GM19239 (cell line): ENCODE measurements at places on chromosomes 2 and 18.

DNA sequence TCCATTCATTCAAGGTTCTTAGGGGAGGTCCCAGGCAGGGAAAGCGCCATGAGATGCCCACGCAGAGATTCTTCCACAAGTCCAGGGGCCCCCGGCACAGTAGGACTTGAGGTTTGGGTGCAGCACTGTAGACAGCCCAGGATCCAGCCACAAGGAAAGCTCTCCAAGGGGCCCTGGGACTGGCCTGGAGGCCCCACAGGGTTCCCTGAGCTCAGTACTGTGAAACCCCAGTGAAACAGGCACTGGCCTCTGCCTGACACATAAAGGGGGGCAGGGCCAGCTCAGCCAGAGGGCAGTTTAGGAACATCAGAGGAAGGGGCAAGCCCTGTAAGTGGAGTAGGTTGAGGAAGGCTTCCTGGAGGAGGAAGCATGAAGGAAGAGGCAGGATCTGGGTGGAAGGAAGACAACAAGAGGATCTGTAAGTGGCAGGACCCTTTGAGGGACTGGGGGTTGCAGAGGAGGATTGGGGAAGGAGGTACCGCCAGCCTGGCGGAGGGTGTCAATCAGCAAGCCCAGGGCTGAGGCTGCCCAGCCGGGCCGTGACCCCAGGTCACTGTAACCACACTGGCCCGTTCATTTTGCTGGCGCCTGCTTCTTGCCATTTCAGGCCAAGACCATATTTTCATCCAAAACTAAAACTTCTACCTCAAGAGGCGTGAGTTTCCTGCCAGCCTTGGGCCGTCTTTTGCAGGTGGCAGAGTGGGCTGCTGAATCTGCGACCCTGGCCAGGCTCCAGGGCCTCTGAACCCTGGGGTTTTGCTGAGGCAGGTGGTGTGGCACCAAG is 175.2 kb downstream of the SMAD7 start:
- DNase-seq: no peak

DNA sequence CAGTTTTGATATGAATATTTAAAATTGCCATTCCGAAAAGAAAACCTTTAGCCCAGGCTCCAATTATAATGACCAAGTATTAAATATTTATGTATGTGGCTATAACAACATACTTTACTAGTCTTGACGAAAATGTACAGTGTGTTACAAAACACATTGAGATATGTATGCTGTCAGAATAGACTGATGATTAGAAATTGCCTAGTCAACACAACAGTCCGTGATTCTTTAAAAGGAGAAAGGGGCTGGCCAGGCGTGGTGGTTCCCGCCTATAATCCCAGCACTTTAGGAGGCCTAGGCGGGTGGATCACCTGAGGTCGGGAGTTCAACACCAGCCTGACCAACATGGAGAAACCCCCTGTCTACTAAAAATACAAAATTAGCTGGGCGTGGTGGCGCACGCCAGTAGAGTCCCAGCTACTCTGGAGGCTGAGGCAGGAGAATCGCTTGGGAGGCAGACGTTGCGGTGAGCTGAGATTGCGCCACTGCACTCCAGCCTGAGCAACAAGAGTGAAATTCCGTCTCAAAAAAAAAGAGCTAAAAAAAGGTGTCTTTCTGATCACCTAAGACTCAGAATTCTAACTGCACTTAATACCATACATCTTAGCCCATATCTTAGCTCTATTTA is 1.8 kb downstream of the CHAC2 start:
- DNase-seq: no peak

- DNase-seq: no peak
Measured at GRCh38 chr2:42163444-42164045, 5.6 kb upstream of the EML4 start.

DNA sequence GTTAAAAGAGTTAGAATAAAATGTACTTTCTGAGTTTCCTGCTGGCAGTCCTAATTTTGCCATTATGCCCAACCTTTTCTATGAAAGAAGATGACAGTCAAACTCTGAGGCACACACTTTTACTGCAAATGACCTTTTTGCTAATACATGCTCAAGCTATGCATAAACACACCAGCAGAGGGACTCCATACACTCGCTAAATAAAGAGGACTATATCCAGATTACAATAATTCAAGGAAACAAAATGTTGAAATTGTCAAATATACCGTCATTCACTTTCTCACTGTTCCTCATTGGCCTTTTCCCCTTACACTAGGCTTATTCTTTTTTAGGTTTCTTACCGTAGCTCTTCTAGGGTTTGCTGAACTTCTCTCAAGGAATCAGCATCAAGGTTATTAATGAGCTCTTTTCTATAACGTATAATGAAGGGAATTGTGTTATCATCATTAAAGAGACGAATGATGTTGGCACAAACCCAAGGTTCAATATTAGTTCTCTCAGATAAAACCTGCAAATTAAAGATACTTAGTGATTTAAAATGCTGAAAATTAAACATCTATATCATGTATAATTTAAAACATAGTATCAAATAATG is 25.7 kb downstream of the SRBD1 start:
- no peak for DNase-seq

GRCh38 chr2:28219758-28220368 is 172.8 kb upstream of the FOSL2 start:
- no peak for DNase-seq

GRCh38 chr2:44570271-44570670 is 208.5 kb downstream of the CAMKMT start:
- DNase-seq: no peak

DNA sequence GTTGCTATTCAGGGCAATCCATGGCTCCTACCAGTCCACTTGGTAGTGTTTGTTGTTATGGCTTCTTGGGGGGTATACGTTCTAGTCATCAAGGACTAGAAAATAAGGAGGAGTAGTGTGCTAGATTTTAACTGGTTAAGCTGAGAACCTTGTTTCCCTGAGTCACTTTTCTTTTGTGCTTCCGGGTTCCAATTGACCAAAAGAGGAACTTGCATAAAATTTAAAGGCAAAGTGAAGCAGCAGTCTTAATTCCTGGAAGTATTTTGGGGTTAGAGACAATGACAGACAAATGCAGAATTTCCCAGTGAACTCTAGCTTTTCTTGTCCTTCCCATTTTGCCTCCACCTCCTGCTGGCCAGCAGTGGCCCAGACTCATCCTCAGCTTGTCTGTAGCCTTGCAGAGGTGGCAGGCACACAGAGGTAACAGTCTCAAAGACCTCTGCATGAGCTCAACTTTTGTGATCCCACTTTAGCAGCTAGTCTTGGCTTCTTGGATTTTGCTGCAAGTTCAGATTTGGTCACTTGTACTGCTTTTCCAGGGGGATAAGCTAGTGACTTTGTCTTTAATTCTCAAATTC is 1105.8 kb upstream of the NXPH2 start:
- DNase-seq: no peak

GRCh38 chr2:120489023-120489422 is 143.1 kb downstream of the INHBB start:
- DNase-seq: no peak

GRCh38 chr2:70959851-70960832 is 18.3 kb upstream of the ANKRD53 start:
- no peak for DNase-seq

- no peak for DNase-seq
Measured at GRCh38 chr2:238929242-238930081, 81.6 kb downstream of the TWIST2 start.

- DNase-seq: no peak
Measured at GRCh38 chr18:76445275-76445674, 49.8 kb downstream of the ZNF516 start.

- DNase-seq: no peak
Measured at GRCh38 chr2:157587576-157587975, 41.1 kb downstream of the ACVR1C start.

GRCh38 chr2:75606761-75607399 is 39.7 kb upstream of the MRPL19 start:
- no peak for DNase-seq

DNA sequence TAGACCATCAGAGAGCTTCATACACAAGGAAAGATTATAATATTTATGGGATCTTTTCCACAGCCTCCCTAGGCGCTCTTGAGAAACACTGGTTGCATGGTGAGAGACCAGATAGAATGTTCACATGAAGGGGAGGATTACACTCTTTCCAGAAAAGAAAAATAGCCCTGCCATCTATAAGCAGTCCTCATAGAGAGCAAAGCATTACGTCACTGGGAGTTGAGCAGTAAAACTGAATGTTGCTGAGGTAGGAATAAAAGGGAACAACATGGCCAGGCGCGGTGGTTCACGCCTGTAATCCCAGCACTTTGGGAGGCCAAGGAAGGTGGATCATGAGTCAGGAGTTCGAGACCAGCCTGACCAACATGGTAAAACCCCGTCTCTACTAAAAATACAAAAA is 1934.3 kb downstream of the SUCLG1 start:
- no peak for DNase-seq

DNA sequence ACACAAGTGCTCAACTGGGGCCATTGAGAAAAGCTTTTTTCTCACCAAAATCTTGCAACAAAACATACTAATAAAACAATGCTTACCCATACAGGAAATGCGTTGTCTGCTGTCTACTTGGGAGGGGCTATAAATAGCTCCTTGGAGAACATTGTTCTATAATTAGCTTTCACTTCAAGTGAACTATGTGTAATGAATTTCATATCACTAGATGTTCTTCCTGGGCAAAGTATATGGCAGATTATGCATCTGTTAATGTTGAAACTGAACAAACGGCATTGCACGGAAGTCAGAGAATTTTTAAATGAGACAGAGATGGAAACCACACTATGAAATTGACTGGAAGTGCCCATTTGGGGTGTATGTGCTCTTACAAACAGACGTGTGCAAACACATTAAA is 6.4 kb upstream of the NPAS2 start:
- no peak for DNase-seq

DNA sequence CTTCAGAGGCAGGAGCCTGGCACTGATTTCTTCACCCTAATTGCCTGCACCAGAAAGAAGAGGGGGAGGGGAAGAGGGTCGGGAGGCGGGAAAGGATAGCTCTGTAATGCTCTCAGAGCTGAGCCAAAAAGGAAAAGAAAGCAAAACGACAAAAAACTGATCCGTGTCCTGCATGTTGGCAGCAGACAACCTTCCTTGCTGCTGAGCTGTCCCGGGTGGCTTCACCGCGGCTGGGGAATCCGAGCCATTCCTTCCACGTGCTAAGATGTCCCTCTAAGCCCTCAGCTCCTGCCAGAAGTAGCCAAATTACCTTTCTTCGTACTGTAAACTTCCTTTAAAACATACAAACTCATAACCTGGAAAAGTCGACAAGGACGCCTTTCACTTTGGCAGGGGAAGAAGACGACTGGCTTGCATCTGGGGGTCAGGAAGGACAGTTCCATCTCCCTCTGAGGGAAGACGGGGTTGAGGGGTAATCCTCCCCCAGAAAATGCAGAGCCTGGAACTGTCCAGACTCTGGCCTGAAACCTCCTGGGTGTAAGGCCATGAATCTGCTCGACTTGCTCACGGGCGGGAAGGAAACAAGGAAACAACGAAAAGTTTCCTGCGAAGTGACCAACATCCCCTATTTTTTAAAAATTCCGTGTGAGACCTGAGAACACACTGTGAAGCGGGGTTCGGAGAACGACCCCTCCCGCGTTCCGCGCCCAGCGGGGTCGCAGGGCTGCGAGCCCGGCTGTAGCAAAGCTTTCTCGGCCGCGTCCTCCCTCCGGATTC is 7.7 kb downstream of the OTX1 start:
- no peak for DNase-seq

DNA sequence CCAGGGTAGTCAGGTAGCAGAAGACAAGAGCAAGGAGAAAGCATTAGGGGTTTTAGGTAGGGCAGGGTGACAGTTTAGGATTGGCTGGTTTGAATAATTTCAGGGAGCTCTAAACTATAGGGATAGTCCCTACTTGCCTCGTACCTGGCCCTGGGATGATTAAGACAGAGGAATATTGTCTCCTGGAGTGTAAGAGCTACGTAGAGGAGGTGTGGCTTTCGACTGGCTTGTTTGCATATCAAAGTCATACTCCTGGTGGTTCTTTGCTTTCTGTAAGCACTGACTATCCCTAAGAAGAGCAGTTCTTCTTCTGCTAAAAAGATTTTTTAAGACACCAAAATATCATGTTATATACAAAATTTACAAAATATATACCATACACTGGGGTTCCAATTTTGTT is 1867.4 kb downstream of the SUCLG1 start:
- no peak for DNase-seq

GRCh38 chr2:144519934-144520731 is at the start of gene ZEB2:
TSS of gene ZEB2 (minus strand) at chr2:144520119. CDS start at chr2:144517350, 2,769 bp downstream.
- no peak for DNase-seq

GRCh38 chr2:211114826-211115455 is 558.5 kb downstream of the CPS1 start:
- DNase-seq: no peak

DNA sequence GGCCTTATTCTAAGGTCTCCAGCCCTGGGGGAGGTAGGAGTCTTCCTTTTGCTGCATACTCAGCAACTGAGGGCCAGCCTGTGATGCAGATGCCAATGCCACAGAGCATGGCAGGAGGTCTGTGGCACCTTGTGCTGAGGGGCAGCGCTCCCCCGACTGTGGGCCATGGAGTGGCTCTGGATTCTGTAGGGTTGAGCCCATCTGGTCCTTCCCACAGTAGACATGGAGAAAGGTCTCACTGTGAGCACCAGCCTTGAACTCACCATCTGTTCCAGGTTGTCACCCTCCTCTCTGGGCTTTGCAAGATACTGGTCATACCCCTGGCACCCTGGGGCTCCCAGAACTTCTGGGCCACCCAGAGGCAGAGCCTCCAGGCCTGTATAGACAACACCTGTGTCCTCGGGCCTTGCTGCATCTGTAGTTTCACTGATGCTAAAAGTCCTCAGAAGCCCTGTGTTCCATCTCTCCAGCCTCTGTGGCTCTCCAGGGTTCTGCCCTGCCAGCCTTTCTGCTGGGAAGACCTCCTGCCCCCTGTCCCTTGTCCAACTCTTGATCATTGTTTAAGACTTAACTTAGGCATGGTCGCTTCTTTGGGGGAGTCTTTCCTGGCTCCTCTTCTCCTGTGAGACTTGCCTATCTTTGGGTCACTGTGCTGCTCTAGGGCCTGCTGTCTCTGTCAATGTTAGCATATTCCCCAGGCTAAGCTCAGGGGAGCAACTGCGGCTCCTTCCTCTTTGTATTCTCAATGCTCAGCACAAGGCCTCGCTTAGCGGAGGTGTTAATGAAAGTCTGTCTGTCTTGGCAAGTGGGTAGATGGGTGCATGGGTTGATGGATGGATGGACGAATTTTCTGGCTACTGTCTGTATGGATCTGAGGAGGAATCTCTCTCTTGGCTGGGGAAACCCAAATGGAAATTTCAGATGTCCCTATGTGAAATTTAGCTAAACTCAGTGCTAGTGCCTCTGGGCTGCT is 160.9 kb downstream of the DYSF start:
- DNase-seq: no peak

DNA sequence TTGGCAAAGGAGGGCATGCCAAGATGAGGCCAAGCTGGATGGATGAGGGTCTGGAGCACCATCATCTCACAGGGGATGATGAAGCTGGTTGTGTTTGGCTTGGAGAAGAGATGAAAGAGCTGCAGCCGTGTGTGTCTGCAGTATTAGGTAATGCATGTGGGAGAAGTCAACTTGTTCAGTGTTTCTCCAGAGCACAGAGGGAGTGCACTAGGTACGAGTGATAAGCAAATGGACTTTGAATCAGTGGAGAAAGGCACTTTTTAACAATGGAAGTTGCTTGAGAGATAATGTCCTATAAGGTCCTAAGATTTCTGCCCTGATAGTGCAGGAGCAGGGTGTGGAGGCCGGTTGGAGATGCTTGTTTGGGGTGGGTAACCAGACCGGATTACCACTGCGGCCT is 36.0 kb downstream of the SLC14A2 start:
- DNase-seq: no peak
